Fibroblast of lung (primary cell): ENCODE measurements at places on chromosomes 6 and 20. TPM values are rescaled to one million over a fixed set of nuclear protein-coding genes. Genes with fewer than 3 reads are reported as not detected.

Gene OR2H1
- polyA plus RNA-seq, result not detected in 2 replicates

Gene SLC35D3
- not detected in 2 replicates for polyA plus RNA-seq

Gene CGA
- 0.09 and 0.18 TPM in 2 replicates for polyA plus RNA-seq

Gene SMOC2
- 0.02 TPM in 1 of 2 replicates, not detected in the other for polyA plus RNA-seq

Gene C20orf141
- polyA plus RNA-seq, result 0.36 and 0.57 TPM in 2 replicates

Gene CARMIL1
- polyA plus RNA-seq, result 7.0 and 12.5 TPM in 2 replicates

Gene E2F3
- polyA plus RNA-seq, result 12.3 and 14.8 TPM in 2 replicates

Gene GGTLC1
- not detected in 2 replicates for polyA plus RNA-seq

Gene MRPS10
- polyA plus RNA-seq, result 70.9 and 74.1 TPM in 2 replicates

Gene DEFB112
- polyA plus RNA-seq, result not detected in 2 replicates

Gene FGD2
- polyA plus RNA-seq, result not detected in 2 replicates

Gene COQ3
- polyA plus RNA-seq, result 13.3 and 16.5 TPM in 2 replicates

Gene IPCEF1
- 0.03 and 0.46 TPM in 2 replicates for polyA plus RNA-seq

Gene CTAGE9
- polyA plus RNA-seq, result not detected in 2 replicates

Gene APOBEC2
- polyA plus RNA-seq, result not detected in 2 replicates

Gene ABHD12
- polyA plus RNA-seq, result 52.9 and 84.6 TPM in 2 replicates

Gene RSPO4
- not detected in 2 replicates for polyA plus RNA-seq

Gene IMPG1
- 0.05 and 0.17 TPM in 2 replicates for polyA plus RNA-seq

Gene ENPP1
- 48.6 and 51.7 TPM in 2 replicates for polyA plus RNA-seq

Gene PEDS1
- polyA plus RNA-seq, result 41.1 and 56.9 TPM in 2 replicates

Gene TRIM40
- polyA plus RNA-seq, result not detected in 2 replicates

Gene OXT
- polyA plus RNA-seq, result not detected in 2 replicates

Gene SLC17A1
- polyA plus RNA-seq, result not detected in 2 replicates

Gene PRRT1
- polyA plus RNA-seq, result 0.61 and 0.73 TPM in 2 replicates

Gene RGL2
- 17.4 and 20.5 TPM in 2 replicates for polyA plus RNA-seq

Gene MRPL2
- 20.3 and 23.1 TPM in 2 replicates for polyA plus RNA-seq

Gene DEFB124
- not detected in 2 replicates for polyA plus RNA-seq

Gene APMAP
- polyA plus RNA-seq, result 72.5 and 79.2 TPM in 2 replicates

Gene SAPCD1
- 1.3 and 1.4 TPM in 2 replicates for polyA plus RNA-seq

Gene MYCT1
- polyA plus RNA-seq, result 0.08 TPM in 1 of 2 replicates, not detected in the other

Gene ASIP
- polyA plus RNA-seq, result not detected in 2 replicates

Gene KCNS1
- polyA plus RNA-seq, result 0.24 and 0.33 TPM in 2 replicates

Gene PHACTR3
- not detected in 2 replicates for polyA plus RNA-seq

Gene SH3BGRL2
- 1.5 and 2.8 TPM in 2 replicates for polyA plus RNA-seq

Gene PROKR2
- polyA plus RNA-seq, result not detected in 2 replicates

Gene FUT9
- polyA plus RNA-seq, result not detected in 2 replicates

Gene TRERF1
- polyA plus RNA-seq, result 6.3 and 8.1 TPM in 2 replicates

Gene RNF182
- polyA plus RNA-seq, result 3.2 and 14.1 TPM in 2 replicates

Gene CFB
- polyA plus RNA-seq, result 21.7 and 22.9 TPM in 2 replicates

Gene KIF6
- 0.24 and 0.28 TPM in 2 replicates for polyA plus RNA-seq

Gene GABRR1
- not detected in 2 replicates for polyA plus RNA-seq

Gene SOX18
- not detected in 2 replicates for polyA plus RNA-seq

Gene SEL1L2
- not detected in 2 replicates for polyA plus RNA-seq
